A375 (cell line): ENCODE measurements at places on chromosomes 3 and 15. TPM values are rescaled to one million over a fixed set of nuclear protein-coding genes. Genes with fewer than 3 reads are reported as not detected.

PYGO1 gene
- 3.0 and 4.8 TPM in 2 replicates for total RNA-seq

CD200R1 gene
- 0.05 TPM in 1 of 2 replicates, not detected in the other for total RNA-seq

THPO gene
- not detected in 2 replicates for total RNA-seq

TRPC1 gene
- total RNA-seq, result 5.9 and 10.6 TPM in 2 replicates

TEX55 gene
- not detected in 2 replicates for total RNA-seq

NISCH gene
- total RNA-seq, result 36.5 and 41.2 TPM in 2 replicates

STRIT1 gene
- total RNA-seq, result not detected in 2 replicates

UCN2 gene
- total RNA-seq, result 17.5 and 30.5 TPM in 2 replicates

NGRN gene
- total RNA-seq, result 84.7 and 90.9 TPM in 2 replicates

TIGIT gene
- total RNA-seq, result not detected in 2 replicates

CLDN16 gene
- not detected in 2 replicates for total RNA-seq

MUC4 gene
- total RNA-seq, result 0.11 TPM in 1 of 2 replicates, not detected in the other

ALDH1L1 gene
- total RNA-seq, result 0.11 TPM in 1 of 2 replicates, not detected in the other

SLC2A2 gene
- not detected in 2 replicates for total RNA-seq
